A375 (cell line): ENCODE measurements at places on chromosomes 3 and 15. TPM values are rescaled to one million over a fixed set of nuclear protein-coding genes. Genes with fewer than 3 reads are reported as not detected.

HTR3E gene
- total RNA-seq, result not detected in 2 replicates

TTC21A gene
- total RNA-seq, result 2.6 and 3.9 TPM in 2 replicates

ALDH1A3 gene
- 1,774 and 2,025 TPM in 2 replicates for total RNA-seq

LTK gene
- 0.08 and 0.13 TPM in 2 replicates for total RNA-seq

PIF1 gene
- total RNA-seq, result 30.2 and 35.5 TPM in 2 replicates

RAB8B gene
- total RNA-seq, result 9.6 and 17.6 TPM in 2 replicates

IGSF11 gene
- total RNA-seq, result 0.11 and 0.29 TPM in 2 replicates

ATP13A3 gene
- total RNA-seq, result 108 and 114 TPM in 2 replicates

CACNA2D3 gene
- total RNA-seq, result 0.27 and 0.30 TPM in 2 replicates

IFT122 gene
- 16.0 and 16.7 TPM in 2 replicates for total RNA-seq

GP5 gene
- total RNA-seq, result not detected in 2 replicates

CPLX3 gene
- 0.08 and 0.15 TPM in 2 replicates for total RNA-seq

LSMEM2 gene
- total RNA-seq, result 0.15 and 1.2 TPM in 2 replicates

RHCG gene
- not detected in 2 replicates for total RNA-seq

WDR49 gene
- not detected in 2 replicates for total RNA-seq

KLHL6 gene
- not detected in 2 replicates for total RNA-seq

TLR9 gene
- not detected in 2 replicates for total RNA-seq

BOC gene
- total RNA-seq, result 2.5 and 3.8 TPM in 2 replicates

ECE2 gene
- not detected in 2 replicates for total RNA-seq

TBC1D21 gene
- not detected in 2 replicates for total RNA-seq

ANKDD1A gene
- total RNA-seq, result 1.8 and 2.2 TPM in 2 replicates

SLC38A3 gene
- 0.34 and 0.53 TPM in 2 replicates for total RNA-seq

ADGRG7 gene
- not detected in 2 replicates for total RNA-seq

SOX14 gene
- total RNA-seq, result not detected in 2 replicates

TEX55 gene
- not detected in 2 replicates for total RNA-seq

CKMT1B gene
- 1.3 TPM in 1 of 2 replicates, not detected in the other for total RNA-seq

CCDC54 gene
- total RNA-seq, result not detected in 2 replicates

SAMD7 gene
- not detected in 2 replicates for total RNA-seq

UACA gene
- total RNA-seq, result 20.6 and 28.6 TPM in 2 replicates

PPIP5K1 gene
- 7.5 and 26.7 TPM in 2 replicates for total RNA-seq

GOLGA8M gene
- 0.08 TPM in 1 of 2 replicates, not detected in the other for total RNA-seq

IQCF5 gene
- not detected in 2 replicates for total RNA-seq

MEX3B gene
- total RNA-seq, result 1.3 and 1.8 TPM in 2 replicates
